ENCODE measurements at places on chromosomes 1 and 21. TPM values are rescaled to one million over a fixed set of nuclear protein-coding genes. Genes with fewer than 3 reads are reported as not detected.

Gene TTC24
- polyA plus RNA-seq: not detected

Gene MTARC1
- polyA plus RNA-seq: 8.3 TPM

Gene NGF
- polyA plus RNA-seq: 0.39 TPM

Gene AKNAD1
- 0.98 TPM for polyA plus RNA-seq

Gene AMY1B
- not detected for polyA plus RNA-seq

Gene SERINC2
- 84.2 TPM for polyA plus RNA-seq

Gene SSU72
- 67.7 TPM for polyA plus RNA-seq

Gene MYOC
- 4.6 TPM for polyA plus RNA-seq

Gene ALX3
- 0.06 TPM for polyA plus RNA-seq

Gene SPATA21
- 0.13 TPM for polyA plus RNA-seq

Gene LDLRAD2
- 0.45 TPM for polyA plus RNA-seq

Gene KLHDC9
- polyA plus RNA-seq: 1.8 TPM

Gene DIRAS3
- 1.6 TPM for polyA plus RNA-seq

Gene CFH
- polyA plus RNA-seq: 7.0 TPM

Gene FCRL6
- polyA plus RNA-seq: 0.04 TPM

Gene NHLH1
- polyA plus RNA-seq: 0.09 TPM

Gene TDRD5
- 0.71 TPM for polyA plus RNA-seq

Gene FBXO44
- 16.2 TPM for polyA plus RNA-seq

Gene TLCD4
- polyA plus RNA-seq: 0.46 TPM

Gene CDA
- polyA plus RNA-seq: 107 TPM

Gene PLA2G2C
- polyA plus RNA-seq: 0.07 TPM

Gene CFAP57
- polyA plus RNA-seq: 0.06 TPM

Gene POU3F1
- polyA plus RNA-seq: 1.4 TPM

Gene HHAT
- polyA plus RNA-seq: 1.8 TPM

Gene CELA2B
- not detected for polyA plus RNA-seq

Gene WDR64
- polyA plus RNA-seq: not detected

Gene SWT1
- 0.86 TPM for polyA plus RNA-seq

Gene IQGAP3
- polyA plus RNA-seq: 7.8 TPM

Gene CD1E
- polyA plus RNA-seq: 2.2 TPM

Gene AADACL4
- not detected for polyA plus RNA-seq

Gene PCSK9
- 5.1 TPM for polyA plus RNA-seq

Gene OR2L3
- not detected for polyA plus RNA-seq

Gene MAP3K7CL
- polyA plus RNA-seq: 2.1 TPM

Gene PHLDA3
- polyA plus RNA-seq: 76.9 TPM

Gene GNG12
- 21.8 TPM for polyA plus RNA-seq

Gene PIGR
- 1.2 TPM for polyA plus RNA-seq

Gene KRTAP13-2
- polyA plus RNA-seq: not detected

Gene GPN2
- 10.4 TPM for polyA plus RNA-seq

Gene SCP2
- polyA plus RNA-seq: 112 TPM

Gene LRRIQ3
- 0.26 TPM for polyA plus RNA-seq

Gene CFHR3
- not detected for polyA plus RNA-seq

Gene MCOLN3
- polyA plus RNA-seq: 0.41 TPM

Gene SLAMF8
- polyA plus RNA-seq: 0.81 TPM

Gene AIM2
- 1.0 TPM for polyA plus RNA-seq

Gene C1orf185
- not detected for polyA plus RNA-seq

Gene KIF26B
- polyA plus RNA-seq: 0.04 TPM
